Activated CD4-positive, alpha-beta T cell treated with anti-CD3 and anti-CD28 coated beads, Interleukin-2, amount 10 ng/mL, durations not matched to agents 7 days and 5 days (primary cell): ENCODE measurements at places on chromosomes 12 and 14. TPM values are rescaled to one million over a fixed set of nuclear protein-coding genes. Genes with fewer than 3 reads are reported as not detected.

Gene NPFF
- not detected for total RNA-seq

Gene RTL1
- not detected for total RNA-seq

- peaks cover 2% of the 10 kb centered on the region for H3K4me1 ChIP-seq
- H3K36me3 ChIP-seq = peaks cover 41% of the 10 kb centered on the region
- H3K4me3 ChIP-seq = no peak overlapping the region
- H3K27me3 ChIP-seq = no peaks in the 10 kb centered on the region
Observed at GRCh38 chr12:1059162-1059561, 68.1 kb downstream of the ERC1 start.

- no peak overlapping the region for H3K4me3 ChIP-seq
- H3K4me1 ChIP-seq = no peaks in the 10 kb centered on the region
- H3K27ac ChIP-seq = no peak overlapping the region
- H3K27me3 ChIP-seq = no peaks in the 10 kb centered on the region
- no peak for DNase-seq
- no peaks in the 10 kb centered on the region for H3K36me3 ChIP-seq
Observed at GRCh38 chr14:62665286-62665685, 380.0 kb downstream of the KCNH5 start.
